ENCODE measurements at places on chromosomes 4 and X.

DNA sequence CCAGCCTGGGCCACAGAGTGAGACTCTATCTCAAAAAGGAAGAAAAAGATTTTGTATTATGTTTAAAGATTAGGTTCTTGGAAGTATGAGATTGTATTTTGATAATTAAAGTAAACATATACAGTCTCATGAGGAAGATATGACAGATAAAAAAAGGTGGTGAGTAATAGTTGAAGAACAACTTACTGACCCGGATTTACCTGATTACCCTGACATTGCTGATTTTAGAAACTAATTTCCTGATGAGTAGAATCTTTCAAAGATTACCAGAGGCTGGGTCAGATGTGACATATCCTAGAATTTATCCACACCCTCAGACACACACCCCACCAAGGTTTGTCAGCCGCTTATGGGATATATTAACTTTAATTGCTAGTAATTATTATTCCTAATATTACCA, 9.5 kb downstream of the CDKL5 start:
- DNase-seq = no peak

GRCh38 chr4:128525992-128526630, 238.5 kb upstream of the PGRMC2 start:
- peak; percentile 78 for DNase-seq

- peak; percentile 49 for DNase-seq
Measured at GRCh38 chrX:9873952-9874351, 87.7 kb downstream of the SHROOM2 start.

GRCh38 chrX:10010686-10011085, 43.5 kb downstream of the CLDN34 start:
- peak; percentile 70 for DNase-seq

DNA sequence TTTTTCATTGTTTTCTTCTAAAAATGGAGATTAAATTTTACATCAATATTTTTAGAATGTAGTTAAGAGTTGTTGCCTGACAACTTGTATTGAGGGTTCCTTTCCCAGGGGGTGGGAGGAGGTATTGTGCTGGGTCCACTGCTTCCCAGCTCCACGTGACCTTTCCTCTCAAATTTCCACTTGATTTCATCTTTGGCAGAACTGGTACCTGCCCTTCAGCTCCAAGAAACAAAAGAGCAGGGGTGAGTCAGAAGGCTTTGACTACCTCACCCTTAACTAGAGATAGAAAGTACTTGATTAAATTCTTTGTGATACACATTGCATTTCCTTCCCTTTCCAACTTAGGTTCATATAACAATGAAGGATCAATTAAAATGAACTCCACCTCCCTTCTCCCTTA, 19.7 kb downstream of the TRIM2 start:
- DNase-seq = peak; percentile 46

GRCh38 chrX:35728481-35728880, 69.7 kb upstream of the MAGEB16 start:
- no peak for DNase-seq

DNA sequence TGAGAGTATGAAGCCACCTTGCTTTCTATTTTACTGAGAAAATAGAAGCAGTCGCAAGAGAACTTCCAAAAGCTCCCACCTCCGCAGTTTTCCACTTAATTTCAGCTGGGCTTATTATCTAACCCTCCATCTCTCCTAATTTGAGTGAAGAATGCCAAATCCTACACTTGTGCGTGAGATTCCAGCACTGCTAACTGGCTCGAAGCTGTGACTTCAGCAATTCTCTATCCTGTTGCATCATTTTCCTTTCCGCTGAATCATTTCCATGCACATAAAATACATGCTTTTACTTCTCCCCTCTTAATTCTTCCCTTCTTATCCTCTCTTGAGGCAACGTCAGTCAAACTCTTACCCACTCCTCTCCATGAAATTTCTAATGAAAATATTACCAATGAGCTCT, 189.5 kb downstream of the GASK1B start:
- no peak for DNase-seq

Measured in IMR-90 (cell line).